ENCODE measurements at places on chromosomes 13 and 19.

DNA sequence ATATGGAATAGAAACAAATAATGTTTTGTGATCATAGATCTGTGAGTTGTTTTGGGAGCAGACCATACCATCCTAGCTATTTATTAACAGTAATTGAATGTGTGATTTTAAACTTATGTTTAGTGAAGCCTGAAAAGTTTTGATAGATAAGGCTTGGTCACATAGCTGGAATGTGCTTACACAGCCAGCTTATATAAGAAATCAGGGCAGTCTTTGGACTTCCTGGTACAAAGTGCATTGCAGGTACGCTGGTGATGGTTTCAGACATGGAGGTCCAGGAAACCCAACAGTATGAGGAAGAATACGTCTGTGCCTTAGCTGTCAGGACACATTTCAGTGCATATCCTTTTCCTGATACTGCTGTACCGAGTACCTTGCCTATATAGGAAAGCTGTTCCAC, 2316.2 kb upstream of the PCDH20 start:
- DNase-seq: no peak

GRCh38 chr19:42189133-42189532, 28.3 kb downstream of the DEDD2 start:
- no peak for DNase-seq

GRCh38 chr19:41934849-41935374, 6.7 kb upstream of the ERFL start:
- DNase-seq: no peak

DNA sequence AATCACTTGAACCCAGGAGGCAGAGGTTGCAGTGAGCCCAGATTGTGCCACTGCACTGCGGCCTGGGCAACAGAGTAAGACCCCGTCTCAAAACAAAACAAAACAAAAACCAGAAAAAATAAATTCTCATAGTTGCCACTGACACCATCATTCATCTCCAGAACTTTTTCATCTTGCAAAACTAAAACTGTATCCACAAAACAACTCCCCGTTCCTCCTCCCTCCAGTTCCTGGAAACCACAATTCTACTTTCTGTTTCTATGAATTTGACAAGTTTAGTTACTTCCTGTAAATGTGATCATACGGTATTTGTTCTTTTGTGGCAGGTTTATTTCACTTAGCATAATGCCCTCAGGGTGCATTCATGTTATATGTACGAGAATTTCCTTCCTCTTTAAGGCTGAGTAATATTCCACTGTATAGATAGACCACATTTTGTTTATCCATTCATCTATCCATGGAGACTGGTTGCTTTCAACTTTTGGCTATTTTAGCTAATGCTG, 13.2 kb upstream of the ADGRE5 start:
- no peak for DNase-seq

DNA sequence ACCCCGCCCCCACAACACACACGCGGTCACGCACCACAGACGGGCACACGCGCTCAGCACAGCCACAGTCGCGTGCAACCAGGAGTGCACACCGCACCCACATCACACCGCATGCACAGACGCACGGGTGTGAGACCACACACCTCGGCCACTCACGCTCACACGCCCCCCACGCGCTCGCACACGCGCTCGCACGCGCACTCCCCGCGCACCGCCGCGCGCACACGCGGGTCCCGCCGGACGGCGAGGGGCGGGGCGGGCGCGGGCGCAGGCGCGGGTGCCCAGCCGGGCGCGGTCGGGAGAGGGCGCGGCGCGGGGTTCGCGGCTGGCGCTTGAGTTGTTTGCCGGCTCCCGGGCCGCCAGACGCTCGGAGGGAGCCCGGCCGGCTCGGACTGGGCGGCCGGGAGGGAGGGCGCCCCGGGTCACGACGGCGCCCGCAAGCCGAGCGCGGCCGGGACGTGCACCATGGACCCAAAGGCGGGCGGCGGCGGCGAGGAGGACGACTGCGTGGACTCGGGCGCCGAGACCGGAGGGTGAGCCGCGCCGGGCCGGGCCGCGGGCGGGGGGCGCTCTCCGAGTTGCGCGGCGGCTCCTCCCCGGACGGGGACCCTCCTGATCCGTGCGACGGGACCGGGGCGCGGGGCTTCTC, at the start of gene FAM124A:
Gene FAM124A (plus strand): TSS at position 362 of the 649 bp plus-strand sequence. CDS start 104 bp downstream, at position 466.
- no peak for DNase-seq

DNA sequence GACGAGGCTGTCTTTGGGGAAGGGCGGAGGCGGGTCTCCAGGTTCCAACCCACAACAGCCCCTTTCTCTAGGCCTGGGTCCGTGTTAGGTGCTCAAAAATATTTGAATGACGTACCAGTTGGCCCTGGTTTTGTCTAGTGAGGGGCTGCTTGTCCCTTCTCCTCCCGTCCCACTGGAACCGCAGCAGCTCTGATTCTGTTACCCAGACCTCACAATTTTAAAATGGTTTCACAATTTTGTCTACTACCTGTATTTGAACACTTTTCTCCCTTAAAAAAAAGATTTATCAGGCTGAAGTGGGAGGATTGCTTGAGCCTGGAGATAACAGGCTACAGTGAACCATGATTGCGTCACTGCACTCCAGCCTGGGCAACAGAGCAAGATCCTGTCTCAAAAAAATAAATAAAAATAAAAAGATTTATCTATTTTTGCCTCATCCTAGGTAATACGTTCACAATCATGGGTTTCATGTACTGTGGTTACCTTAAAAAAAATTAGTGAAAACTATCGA, 1.3 kb upstream of the IRF2BP1 start:
- DNase-seq: no peak

GRCh38 chr13:46552303-46552682, 677 bp upstream of the LRCH1 start:
- no peak for DNase-seq

DNA sequence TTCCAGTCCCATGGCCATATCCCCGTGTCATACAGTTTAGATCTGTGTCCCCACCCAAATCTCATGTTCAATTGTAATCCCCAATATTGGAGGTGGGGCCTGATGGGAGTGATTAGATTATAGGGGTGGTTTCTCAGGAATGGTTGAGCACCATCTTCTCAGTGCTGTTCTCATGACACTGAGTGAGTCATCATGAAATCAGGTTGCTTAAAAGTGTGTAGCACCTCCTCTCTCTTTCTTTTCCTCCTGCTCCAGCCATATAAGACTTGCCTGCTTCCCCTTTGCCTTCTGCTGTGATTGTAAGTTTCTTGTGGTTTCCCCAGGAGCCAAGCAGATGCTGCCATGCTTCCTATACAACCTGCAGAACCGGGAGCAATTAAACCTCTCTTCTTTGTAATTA, 197.8 kb downstream of the NALCN start:
- no peak for DNase-seq

DNA sequence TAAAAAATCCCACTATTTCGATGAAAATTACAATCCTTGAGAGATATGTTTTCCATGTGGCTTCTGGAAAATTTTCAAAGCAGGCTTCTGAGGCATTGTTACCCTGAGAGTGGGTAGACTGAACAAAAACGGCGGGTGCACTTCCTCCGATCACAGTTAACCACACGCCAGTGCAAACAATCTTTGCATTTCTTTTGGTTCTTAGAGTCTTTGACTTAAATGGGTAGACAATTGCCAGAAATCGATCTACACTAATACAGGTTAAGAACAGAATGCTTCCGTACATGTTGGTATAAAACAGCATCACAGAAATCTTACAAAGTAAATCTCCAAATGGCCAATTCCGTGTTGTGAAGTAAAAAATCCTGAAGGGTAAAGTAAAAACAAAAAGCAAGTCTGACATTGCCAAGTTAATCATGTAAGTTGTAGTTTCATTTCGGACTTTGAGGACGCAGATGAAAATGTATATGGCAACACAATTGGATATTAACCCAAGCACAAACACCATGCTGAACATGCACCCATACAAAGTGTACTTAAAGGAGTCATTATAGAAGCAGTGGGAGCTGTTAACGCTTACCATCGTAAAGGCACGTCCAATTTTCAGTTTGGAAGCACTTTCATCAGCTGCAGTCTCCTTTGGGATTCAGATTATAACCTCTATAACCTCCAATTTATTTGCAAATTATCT, 927 bp downstream of the LPAR6 start:
- no peak for DNase-seq

- no peak for DNase-seq
These were observed 9.3 kb upstream of the CDX2 start for GRCh38 chr13:27978301-27978968.

DNA sequence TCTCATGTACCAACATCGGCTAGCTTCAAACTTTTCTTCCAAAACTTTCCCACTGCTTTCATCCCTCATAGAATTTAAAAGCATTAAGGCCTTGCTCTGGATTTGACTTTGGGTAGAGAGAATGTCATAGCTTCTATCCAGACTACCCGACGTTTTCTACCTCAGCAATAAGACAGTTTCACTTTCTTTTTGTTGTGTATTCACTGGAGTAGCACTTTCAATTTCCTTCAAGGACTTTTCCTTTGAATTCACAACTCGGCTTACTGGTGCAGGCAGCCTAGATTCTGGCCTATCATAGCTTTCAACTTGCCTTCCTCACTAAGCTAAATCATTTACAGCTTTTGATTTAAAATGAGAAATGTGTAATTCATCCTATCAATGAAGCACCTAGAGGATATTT, 420.4 kb upstream of the GPC6 start:
- no peak for DNase-seq

DNA sequence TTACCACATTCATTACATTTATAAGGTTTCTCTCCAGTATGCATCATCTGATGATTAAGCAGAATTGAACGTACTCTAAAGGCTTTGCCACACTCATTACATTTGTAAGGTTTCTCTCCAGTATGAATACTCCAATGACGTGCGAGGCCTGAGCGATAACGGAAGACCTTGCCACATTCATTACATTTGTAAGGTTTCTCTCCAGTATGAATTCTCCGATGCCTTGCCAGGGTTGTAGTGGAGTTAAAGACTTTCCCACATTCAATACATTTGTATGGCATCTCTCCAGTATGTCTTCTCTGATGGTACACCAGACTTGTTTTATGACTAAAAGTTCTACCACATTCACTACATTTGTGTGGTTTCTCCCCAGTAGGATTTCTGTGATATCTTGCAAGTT, 16.8 kb upstream of the ZNF432 start:
- DNase-seq: no peak

DNA sequence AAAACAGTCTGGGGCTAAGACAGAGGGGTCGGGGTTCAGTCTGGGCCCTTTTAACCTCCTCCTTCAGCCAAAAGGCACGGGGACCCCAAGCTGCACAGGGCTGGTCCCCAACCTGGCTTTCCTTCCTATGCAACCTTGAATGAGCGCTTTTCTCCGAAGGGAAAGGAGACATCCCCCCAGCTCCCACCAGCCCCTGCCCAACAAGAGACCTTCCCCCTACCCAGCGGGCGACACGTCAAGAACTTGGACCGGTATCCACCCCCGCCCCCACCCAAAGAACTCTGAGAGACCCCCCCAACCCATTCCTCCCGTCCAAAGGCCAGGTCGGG, 35.0 kb upstream of the NANOS3 start:
- no peak for DNase-seq

DNA sequence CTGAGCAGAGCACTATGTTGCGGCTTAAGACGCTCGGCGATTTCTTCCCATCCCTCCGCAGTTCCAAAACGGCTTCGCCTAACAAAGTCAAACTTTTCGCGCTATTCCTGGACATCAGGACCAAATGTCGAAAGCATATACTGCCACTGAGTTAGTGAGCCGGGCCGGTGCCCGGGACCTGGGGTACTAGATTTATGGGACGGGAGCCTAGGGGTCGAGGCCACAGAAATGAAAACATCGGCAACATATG, 699 bp downstream of the RCBTB2 start:
- no peak for DNase-seq

- no peak for DNase-seq
These were observed 406.9 kb downstream of the LIG4 start for GRCh38 chr13:107808389-107808788.

- no peak for DNase-seq
These were observed 176.3 kb downstream of the GPC5 start for GRCh38 chr13:91574766-91575165.

- no peak for DNase-seq
These were observed 134.0 kb downstream of the ENOX1 start for GRCh38 chr13:43652760-43653159.
